ENCODE measurements at places on chromosomes 4 and X. TPM values are rescaled to one million over a fixed set of nuclear protein-coding genes. Genes with fewer than 3 reads are reported as not detected.

- no peak for DNase-seq
These were observed 68.9 kb downstream of the PCDH19 start for GRCh38 chrX:100341142-100341510.

The PNMA5 gene
- not detected for total RNA-seq

GRCh38 chrX:107724653-107725052 is 50.9 kb downstream of the TSC22D3 start:
- no peak for DNase-seq

DNA sequence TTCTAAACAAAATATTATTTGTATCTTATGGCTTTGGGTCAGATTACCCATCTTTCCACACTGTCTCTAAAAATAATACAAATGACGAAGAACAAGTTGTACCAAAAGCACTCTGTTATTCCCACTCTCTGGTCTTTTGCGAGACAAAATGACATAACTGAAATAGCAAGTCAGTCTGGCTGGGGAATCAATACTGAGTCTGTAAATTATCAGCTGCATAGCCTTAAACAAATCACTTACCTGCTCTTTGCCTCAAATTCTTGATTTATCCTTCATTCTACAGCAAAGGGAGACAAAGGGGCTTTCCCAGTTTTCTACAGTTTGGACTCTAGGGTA is 40.9 kb downstream of the SOWAHB start:
- DNase-seq, result no peak

The CACNA1F gene
- not detected for total RNA-seq

Measured in mesenteric fat pad (tissue), 1 donor.